ENCODE measurements at places on chromosomes 11 and 22.

DNA sequence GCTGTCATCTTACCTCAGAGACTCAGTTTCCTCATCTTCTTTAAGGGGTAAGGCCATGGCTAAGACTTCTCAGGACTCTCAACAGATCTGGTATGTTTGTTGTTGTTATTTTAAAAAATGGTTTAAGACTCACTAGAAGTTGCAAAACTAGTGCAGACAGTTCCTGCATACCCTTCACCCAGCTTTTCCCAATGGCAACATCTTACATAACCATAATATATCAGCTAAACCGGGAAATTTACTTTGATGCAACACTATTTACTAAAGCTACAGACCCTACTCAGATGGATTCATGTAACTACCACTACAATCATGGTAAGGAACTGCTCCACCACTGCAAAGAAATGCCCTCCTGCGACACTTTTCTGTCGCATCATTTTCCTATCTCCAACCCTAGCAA is 20.4 kb downstream of the LGR4 start:
- no peak for DNase-seq

- DNase-seq: no peak
Observed at GRCh38 chr11:132318421-132319157, 948.2 kb downstream of the NTM start.

GRCh38 chr22:37320726-37321677 is 38.7 kb downstream of the CYTH4 start:
- no peak for DNase-seq

DNA sequence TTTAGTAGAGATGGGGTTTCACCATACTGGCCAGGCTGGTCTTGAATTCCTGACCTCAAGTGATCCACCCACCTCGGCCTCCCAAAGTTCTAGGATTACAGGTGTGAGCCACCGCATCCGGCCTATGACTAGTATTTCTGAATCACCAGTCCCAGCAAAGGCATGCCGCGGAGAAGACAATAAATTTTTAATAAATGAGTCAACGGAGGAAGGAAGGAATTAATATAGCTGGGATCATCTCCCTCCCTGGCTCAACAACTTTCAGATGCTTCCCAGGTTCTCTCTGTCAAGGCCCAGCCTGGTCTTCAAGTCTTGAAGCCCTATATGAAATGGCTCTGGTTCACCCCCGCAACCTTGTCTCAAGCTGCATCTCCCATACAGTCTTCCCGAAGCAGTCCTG is 45.7 kb downstream of the CYTH4 start:
- DNase-seq: no peak

- DNase-seq: no peak
Observed at GRCh38 chr22:39265143-39265886, 20.5 kb upstream of the PDGFB start.

DNA sequence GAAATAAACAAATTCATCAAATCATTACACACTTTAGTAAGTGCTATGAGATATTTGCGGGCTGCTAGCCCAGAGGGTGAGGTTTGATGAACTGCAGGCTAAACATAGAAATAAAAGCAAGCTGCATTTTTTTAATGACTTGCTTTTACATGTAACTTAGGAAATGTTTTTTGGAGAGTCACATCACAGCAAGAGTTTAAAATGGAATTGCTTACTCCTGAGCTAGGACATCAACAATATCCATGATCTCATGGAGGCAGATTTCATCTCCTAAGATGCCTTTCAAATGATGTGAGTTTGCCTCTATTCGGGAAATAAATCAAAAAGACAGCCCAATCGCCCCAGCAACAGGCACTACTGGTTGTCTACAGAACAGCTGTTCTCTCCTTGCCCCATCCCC is 73.4 kb upstream of the CD44 start:
- no peak for DNase-seq

DNA sequence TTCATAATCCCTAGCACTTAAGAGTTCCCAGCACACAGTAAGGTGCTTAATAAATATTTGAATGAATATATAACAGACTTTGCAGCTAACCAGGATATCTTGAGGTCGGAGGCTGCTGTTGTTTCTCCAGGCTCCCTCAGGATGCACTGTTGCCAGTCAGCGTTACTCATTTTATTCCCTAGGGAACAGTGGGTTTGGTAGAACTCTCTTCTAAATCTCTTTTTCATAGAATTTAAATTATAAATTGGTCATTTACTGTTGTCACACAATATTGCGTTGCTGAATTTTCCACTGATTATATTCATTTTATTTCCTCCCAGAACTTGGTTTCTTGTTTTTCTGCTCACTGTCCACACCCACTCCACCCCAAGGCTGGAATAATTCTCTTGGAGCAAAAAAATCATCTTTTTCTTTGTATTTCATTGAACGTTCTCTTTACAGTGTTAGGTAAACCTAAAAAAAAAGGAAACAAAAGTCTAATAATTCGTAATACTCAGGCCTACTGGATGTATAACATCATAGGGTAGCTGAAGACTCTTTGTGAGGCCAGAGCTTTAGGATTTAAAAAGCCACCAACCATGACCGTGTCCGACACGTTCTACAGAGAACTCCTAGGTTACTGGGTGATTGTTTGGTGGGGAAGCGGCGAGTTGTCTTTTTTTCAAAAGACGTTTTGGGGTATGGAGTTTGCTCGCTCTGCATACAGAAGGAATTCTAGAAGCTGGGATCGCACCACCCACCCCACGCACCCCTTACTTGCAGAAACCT is 766 bp upstream of the CAPRIN1 start:
- no peak for DNase-seq

DNA sequence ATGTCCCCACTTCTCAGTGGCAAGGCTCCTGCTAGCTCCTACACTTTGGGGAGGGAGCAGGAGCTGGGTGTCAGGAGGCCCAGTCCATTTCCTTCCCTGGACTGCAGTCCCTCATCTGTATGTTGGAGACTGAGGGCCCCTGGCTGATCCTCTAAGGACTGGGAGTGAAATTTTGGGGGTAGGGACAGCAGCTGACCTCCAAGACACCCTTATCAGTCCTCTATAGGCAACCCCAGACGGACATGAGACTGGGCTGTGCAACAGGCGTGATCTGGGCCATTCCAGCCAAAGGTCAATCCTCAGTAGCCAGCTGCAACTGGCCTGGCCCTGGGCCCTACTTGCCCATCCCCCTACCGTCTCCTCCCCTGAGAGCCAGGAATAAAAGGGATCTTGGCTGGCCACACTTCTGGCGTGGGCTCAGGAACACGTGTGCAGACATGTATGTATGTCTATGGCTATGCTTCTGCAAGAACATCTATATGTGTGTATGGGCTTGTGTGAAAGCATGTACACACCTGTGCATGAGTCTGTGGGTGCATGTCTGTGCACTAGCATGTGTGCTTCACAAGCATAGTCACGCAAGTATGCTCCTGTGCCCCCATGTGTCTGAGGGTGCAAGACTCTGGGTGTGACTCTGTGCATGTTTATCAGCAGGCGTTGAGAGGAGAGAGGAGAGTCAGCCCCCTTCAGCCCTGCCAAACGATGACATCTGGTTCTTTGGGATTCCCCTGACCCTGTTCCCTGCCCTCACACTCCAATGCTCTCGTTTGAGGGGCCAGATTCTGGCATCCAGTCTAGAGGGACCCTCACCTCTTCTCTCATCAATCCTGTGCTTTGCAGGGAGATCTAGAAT is 24.6 kb upstream of the DGAT2 start:
- DNase-seq: no peak

GRCh38 chr11:128095466-128095981 is 491.8 kb downstream of the ETS1 start:
- no peak for DNase-seq

GRCh38 chr11:131530407-131530806 is 160.0 kb downstream of the NTM start:
- DNase-seq: no peak

DNA sequence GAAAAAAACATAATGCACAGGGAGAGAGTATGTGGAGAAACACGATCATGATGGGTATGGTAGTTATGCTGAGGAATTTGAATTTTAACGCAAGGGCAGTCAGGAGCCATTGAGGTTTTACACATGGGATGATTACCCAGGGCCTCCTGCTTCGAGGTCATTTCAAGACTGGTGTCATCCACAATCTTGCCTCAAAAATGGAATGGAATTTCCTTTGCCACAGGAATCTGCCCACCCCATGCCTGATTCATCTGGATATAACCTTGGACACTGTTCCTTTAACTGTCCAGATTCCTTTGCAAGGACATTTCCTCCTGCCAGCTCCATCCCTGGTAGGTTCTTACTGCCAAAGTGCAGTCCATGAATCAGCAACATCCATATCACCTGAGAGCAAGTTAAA is 655.9 kb upstream of the TENM4 start:
- no peak for DNase-seq

DNA sequence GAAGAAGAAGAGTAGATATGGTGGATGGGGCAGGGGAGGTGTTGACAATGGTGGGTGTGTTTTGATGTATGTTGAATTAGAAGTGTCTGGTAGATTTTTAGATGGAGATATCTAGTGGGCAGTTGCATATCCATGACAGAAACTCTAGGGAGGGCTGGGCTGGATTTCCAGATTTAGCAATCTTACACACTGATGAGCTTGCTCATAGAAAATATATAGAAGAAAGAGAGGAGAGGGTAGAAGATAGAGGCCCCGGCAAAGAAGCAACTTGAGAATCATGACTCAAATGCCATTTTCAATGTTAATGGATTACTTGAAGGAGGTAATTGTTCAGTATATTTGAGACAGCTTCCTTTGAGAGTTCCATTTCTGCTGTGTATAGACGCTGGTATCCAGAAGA is 8.2 kb downstream of the REXO2 start:
- no peak for DNase-seq

DNA sequence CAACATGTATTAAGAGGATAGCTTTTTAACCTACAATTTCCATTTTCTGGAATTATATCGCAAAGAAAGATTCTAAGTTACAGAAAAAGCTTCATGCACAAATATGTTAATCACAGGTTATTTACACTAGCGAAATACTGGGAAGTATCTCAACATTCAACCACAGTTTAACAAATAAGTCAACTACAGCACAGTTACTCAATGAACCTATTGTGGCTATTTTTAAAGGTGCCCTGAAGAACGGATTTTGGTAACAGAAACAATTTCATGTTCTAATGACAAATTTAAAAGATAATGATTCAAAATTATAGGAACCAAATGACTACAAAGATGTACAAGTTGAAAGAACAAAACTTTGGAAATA is 51.2 kb downstream of the SYN3 start:
- DNase-seq: no peak

- DNase-seq: no peak
Observed at GRCh38 chr11:91257667-91258066, 967.0 kb upstream of the FAT3 start.

- DNase-seq: no peak
Observed at GRCh38 chr22:27797520-27798391, 3.8 kb downstream of the MN1 start.

GRCh38 chr11:111462329-111462728 is 49.9 kb downstream of the BTG4 start:
- DNase-seq: no peak

DNA sequence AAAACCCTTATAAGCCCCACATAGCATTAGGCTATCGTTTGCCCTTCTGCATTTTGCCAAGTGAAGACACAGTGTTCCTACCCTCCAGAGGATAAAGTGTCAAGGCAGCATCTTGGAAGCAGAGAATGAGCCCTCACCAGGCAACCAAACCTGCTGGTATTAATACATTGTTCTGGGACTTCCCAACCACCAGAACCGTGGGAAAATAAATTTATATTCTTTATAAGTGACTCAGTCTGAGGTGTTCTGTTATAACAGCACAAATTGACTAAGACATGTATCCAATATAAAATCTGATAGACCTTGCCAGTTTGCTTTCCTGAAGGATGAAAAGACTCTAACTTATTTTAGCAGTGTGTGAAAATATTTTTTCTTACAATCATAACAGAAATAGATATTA is 792.5 kb upstream of the LRRC4C start:
- DNase-seq: no peak

DNA sequence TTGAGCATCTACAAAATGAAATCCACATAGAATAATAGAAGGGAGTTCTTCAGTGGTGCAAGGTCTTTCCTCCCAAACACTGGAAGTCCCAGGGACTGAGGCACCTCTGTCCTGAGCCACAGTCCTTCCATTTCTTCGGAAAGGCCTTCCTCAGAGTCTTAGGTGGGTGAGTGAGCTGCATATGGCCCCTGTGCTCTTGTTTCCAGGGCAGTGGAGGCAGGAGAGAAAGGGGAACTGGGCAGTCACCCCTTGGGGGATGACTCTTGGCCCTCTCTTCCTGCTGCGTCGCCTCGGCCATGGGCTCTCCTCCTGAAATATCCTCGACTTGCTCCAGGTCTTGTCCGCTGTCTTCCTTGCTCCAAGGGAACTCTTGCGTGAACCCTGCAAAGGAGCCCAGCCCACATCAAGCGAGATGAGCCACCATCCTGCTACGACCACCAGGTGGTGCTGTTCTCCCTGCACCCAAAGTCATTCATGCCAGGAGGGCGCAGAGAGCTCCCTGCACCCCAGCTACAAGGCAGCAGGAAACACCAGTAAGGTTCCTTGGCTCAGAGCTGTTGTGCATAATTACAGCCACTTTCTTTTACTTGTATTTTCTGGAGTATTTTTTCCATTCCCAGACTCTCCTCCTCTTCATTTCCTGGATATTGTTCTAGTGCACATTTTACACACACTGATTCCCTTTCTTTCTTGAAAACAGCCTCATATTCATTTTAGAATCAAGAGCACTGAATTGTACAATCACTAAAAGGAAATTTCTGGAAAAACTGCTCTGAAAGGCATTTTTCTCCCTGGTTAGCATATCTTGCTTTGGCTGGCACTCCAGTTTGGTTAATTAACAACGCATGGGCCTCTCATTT is 397.8 kb downstream of the OPCML start:
- no peak for DNase-seq

- DNase-seq: no peak
Observed at GRCh38 chr11:34499719-34500500, 13.7 kb downstream of the ELF5 start.

- no peak for DNase-seq
Observed at GRCh38 chr22:31489632-31490495, at the start of gene EIF4ENIF1. Gene EIF4ENIF1 (minus strand): TSS chr22:31489842. CDS start chr22:31488718, 1,124 bp downstream.

DNA sequence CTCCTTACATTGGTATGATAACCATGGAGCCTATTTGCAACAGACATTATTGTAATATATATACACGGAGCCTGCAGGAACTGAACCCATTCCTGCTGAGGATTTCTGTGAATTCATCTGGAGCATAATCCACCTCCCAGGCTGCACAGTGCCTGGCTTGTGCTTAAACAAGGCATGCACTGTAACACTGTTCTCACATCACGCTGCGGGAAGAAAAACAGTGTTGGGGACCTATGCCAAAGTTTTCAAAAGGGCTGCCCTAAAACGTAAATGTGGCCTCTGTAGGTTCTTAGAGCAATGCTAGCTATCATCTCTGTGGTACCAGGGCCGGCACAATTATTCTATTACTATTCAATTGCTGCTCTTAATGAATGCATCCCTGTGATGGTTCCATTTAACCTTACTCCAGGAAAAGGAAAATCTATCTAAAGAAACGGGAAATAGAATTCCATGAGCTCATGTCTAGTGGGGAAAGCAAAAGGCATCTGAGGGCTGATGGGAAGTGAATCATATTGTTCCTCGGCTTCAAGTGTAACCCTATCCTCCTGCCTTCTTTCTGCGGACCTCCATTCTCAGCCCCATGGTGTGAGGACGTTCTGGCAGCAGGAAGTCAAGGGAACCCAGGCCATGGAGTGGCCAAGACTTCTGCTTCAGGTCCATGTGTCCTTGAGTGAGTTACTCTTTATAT is 525.5 kb downstream of the SOX6 start:
- DNase-seq: no peak

GRCh38 chr22:37822079-37822833 is 926 bp upstream of the GALR3 start:
- DNase-seq: no peak
